Stimulated activated CD8-positive, alpha-beta memory T cell treated with anti-CD3 and anti-CD28 coated beads, Interleukin-4, amount 100 ng/mL, for 4 hours (primary cell): ENCODE measurements at places on chromosomes 2 and 18.

GRCh38 chr2:128510701-128511397 lies 192.2 kb upstream of the HS6ST1 start:
- no peak for DNase-seq

DNA sequence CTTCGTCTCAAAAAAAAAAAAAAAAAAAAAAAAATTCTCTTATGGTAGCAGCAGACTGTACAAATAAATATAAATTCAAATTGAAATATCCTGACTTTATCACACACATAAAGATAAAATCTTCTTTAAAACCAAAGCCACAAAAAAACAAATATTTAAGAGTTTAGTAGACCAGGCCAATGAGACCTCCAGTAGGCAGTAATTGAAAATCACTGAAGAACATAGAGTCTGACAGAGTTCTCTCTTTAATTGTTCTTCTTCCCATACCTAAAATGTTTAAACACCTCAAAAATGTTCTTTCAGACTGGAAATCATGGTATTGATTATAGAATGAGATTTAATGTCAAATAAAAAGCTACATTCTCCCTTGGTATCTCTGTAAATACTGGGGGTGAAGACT lies 20.8 kb downstream of the PRPF40A start:
- DNase-seq: no peak

DNA sequence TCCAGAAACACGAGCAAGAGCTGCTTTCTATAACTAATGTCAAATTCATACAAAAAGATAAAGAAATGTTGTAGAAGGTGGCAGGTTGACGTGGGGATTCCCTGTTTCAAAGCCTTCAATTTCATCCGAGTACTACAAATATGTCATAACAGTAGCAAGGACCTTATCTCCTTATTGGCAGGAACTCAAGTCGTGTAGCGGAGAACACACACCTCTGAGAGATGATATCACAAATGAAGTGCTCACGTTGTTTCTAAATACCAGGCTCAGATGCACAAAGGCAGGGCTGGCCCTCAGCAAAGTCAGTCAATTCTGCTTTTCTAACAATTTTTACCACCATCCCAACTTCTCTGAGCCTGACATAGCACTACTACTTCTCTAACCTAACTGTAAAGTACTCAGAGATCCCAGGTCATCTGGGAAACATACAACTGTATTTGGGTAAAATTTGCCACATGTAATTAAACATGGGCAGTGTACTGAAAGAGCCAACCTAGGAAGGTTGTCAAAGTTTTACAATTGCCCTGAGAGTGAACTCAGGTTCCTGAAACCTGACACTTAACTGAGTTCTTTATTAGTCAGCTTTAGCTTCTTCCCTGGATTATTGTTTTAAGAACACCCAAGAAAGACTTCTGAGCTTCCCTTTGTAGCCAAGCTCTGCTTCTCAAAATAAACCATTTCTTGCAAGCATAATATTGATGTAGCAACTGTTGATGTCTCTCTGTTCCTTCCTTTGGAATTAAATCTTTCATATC lies 813.7 kb upstream of the ACVR2A start:
- DNase-seq: no peak

DNA sequence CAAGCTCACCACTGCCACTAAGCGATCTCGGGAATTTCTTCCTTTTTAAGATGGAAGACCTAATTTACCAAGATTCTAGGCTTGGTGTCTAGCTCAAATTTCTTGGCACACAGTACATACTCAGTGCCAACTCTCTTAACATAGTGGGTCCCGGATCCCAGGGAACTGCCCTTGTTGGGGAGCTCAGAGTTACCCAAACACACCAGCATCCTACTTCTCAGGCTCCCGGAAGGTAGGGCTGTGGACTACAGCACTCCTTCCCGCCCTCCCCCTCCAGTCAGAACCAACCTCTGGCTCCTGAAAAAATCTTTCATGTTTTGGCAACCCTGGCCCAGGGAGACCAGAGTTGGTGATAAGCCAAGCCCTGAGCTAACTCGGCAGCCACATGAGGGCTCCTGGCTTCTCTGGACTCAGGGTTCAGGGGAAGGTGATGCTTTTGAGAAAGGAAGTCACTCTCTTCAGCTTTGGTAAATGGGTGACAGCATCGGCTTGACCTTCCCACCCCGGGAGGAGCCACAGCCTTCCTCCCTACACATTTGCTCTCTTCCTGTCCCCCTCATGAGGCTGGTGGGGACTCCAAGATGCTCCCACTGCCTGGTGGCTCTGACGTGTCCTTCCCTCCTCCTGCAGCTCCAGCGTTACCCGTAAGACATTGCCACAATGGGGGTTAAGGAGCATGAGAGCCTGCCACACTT lies 8.8 kb downstream of the ODC1 start:
- no peak for DNase-seq

DNA sequence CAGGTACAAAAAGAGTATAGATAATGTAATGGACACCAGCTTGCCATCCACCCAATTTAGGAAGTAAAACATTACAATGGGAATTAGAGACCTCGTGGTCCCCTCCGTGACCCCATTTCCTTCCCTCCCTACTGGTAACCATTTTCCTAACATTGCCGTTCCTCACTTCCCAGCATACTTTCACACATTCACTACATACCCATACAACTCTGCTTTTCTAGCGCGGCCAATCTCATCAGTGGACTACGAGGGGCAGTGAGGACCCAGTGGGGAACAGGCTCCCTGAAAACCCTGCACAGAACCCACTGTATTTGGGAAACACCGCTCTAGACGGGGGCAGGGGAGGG lies 1.1 kb downstream of the ENOSF1 start:
- no peak for DNase-seq

GRCh38 chr2:146989741-146990140 lies 855.1 kb upstream of the ACVR2A start:
- DNase-seq: no peak

DNA sequence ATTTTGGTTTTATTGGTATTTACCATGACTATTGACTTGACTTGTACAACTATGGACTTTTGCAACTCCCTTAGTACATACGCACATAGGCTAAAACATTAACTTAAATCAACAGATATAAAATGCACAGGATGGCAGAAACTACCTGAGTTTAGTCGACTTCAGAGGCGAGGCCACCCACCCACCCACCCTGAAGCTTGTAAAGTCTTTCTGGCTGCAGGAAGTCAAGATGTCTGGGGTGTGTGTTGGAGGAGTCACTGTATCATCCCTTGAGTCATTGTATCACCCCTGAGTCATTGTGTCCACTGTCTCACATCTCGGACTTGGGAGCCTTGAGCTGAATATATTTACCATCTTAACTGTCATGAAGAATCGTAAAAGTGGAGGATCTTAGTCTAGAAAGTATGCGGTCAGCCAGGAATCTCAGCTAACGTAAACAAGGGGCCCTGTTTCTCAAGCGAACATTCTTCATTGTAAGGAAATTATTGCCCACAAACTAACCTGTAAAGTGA lies 140.0 kb upstream of the ST6GAL2 start:
- DNase-seq: no peak

DNA sequence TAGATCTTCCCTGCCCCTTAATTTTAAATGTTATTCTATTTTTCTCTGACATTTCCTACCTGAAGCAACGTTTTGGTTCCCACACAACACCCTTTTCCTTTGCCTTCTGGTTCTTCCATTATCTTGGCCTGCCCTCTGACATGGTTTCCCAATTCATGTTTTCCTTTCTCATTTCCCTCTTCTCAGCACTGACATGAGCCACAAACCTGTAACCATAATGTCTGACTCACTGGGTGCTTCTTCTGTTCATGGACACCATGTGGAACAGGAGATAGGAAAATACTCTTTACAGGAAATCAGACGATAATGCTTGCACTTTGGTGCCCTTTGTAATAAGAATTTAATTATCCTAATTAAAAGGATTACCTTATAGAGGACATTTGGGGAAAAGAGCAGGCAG lies 142.0 kb downstream of the ZEB2 start:
- no peak for DNase-seq

DNA sequence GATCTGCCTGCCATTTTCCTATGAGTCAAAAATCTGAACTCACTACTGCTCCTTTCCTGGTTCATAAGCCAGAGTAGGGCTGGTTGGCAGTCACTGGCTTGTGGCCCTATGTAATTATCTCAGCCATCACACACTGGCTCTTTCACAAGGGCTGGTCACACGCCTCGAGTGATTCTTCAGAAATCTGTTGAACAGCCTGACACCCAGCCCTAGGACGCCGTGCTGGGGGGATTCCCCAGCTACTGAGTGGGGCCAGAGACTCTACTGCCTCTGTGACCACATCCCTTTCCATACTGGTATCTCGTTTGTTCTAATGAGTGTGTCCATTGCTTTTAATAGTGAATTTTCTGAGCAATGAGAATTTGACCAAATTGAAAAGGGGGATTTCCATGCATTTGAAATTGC lies 45.8 kb upstream of the RBM44 start:
- DNase-seq: no peak

GRCh38 chr2:167489325-167489724 lies 601.0 kb downstream of the XIRP2 start:
- DNase-seq: no peak

GRCh38 chr2:72008608-72009007 lies 139.1 kb downstream of the CYP26B1 start:
- no peak for DNase-seq

DNA sequence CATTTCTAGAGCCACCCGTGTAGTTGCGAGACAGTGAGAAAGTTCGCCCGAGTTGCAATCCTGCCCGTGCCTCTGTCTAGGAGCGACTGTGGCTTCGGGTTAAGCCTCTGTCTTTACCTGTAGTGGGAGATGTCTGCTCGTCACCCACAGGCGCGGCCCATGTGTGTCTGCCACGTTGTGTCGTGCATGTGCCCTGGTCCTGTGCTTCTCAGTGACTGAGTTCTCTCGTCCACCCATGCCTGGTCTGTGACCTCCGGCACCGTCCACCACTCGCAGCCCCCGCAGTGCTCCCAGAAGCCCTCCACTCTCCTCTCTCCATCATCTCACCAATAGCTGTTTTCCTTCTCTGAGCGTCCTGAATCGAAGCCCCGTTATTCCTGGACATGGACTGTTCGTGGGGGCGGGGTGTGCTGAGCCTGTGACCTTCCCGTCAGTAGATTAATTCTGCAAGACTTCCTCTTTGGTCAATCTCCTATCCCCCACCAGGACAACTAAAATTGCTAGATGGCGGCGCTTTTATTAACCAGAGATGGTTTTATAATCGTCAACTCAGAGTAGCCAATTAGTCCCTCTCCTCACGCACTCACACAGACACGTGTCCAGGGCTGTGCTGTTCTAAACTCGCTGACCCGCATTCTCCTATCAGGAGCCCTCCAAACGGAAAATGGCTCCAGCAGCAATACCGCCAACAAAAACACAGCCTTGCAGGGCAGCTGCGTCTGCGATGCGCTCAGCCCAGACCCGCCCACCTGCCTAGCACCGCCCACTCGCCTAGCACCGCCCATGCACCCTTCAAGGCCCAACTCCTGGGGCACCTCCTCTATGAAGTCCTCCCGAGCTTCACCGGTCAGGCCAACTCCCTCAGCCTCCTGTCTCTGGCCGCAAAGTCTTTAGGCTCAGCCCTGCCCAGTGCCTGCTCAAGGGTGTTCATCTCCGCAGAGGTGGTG lies 119.4 kb downstream of the TWIST2 start:
- DNase-seq: no peak

DNA sequence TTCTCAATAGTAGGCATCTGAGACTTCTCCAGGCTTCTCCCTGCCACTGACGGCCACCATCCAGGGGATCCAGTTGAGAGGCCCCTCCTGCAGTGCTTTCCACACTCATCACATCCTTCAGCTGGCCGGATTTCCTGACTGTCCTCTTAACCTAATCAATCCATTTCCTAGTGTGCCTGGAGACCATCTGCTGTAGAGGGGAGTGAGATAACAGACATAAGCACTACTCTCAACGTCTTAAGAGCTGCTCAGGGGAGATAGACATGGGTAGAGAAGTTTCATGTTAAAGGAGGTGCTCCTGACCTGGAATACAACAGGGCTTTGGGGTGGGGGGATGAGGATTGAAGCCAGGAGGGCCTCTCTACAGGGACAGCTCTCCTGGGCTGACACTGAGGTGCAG lies 14.2 kb downstream of the SPR start:
- no peak for DNase-seq

- no peak for DNase-seq
Measured at GRCh38 chr2:128233790-128234395, 84.8 kb downstream of the HS6ST1 start.

DNA sequence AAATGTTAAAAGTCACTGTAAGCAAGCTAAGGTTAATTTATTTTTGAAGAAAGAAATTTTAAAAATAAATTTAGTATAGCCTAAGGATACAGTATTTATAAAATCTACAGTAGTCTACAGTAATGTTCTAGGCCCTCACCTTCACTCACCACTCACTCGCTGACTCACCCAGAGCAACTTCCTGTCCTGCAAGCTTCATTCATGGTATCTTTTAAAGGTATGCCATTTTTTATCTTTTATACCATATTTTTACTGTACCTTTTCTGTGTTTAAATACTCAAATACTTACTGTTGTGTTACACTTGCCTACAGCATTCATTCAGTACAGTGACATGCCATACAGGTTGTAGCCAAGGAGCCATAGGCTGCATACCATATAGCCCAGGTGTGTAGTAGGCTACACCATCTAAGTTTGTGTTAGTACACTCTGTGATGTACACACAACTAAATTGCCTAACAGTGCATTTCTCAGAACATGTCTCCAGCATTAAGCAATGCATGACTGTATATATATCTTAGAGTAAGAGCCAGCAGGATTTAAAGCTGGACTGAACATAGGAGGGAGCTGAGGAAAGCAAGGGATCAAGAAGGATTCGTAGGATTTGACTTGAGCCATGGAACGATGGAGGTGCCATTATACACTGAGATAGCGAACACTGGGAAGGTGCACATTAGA lies 83.1 kb upstream of the KLF7 start:
- no peak for DNase-seq

DNA sequence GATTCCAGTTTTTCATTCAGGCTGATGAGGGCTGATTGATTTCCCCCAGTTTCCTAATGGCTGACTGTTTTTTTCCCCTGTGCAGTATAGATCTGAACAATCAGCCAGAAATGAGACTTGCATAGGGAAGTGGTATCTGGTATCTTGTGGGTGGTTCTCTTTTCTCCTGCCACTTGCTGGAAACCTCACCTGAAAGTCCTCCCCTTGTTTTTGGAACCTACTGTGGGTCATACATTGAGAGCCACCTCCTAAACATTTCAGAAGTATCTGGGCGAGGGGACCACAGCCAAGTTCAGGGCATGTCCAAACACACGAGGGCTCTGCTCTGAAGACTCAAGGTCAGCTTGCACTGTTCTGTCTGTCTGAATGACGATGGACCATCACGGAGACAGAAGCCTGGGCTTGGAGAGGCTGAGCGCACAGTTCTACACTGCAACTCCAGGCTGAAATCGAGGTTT lies 19.3 kb downstream of the ALPK2 start:
- DNase-seq: no peak

- DNase-seq: no peak
Measured at GRCh38 chr18:58394602-58395425, 234.1 kb downstream of the ALPK2 start.

GRCh38 chr2:108927936-108928659 lies 60.9 kb downstream of the EDAR start:
- no peak for DNase-seq

GRCh38 chr18:61856678-61857077 lies 36.1 kb downstream of the RNF152 start:
- no peak for DNase-seq
